ENCODE measurements at places on chromosomes 4 and X. TPM values are rescaled to one million over a fixed set of nuclear protein-coding genes. Genes with fewer than 3 reads are reported as not detected.

DNA sequence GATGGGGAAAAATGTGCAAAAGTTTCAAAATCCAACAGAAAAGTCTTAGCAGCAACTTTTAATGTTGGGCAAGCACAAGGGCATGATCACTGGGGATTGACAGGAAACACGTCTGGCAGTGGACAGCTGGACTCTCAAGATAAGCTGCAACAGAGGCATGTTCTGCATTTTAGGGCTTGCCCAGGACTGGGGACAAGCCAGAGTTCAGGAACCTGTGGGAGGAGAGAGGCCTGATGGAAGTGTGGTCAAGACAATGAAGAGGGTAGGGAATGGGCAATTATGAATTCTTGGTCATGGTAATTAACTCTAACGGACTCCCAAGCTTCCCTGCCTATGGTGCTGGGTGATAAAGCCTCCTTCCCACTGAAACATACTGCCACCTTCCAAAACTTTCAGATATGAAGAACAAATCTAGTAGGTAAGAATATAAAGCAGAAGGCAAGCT, 48.4 kb downstream of the ANXA3 start:
- DNase-seq: no peak

The ASB12 gene
- 3.7 TPM for polyA plus RNA-seq

GRCh38 chrX:68703846-68704245, 56.4 kb downstream of the STARD8 start:
- no peak for DNase-seq

The NPY5R gene
- 0.04 TPM for polyA plus RNA-seq

DNA sequence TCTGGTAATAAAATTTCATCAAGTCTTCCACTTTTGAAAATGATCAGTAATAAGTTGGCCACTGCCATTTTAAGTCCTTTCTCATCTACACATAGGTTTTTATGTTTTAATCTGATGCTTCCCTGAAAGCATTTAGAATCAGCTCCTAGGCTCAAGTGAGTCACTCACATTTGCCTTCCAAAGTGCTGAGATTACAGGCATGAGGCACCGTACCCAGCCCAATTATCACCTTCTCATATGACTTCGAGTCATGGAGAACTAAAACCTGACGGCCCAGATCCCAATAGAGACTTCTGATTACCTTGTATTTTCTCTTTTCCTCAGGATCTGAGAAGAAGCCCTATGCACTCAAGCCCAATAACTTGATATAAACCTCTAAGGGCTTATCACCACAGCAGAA, 140.8 kb downstream of the OPHN1 start:
- no peak for DNase-seq

- no peak for DNase-seq
Observed at GRCh38 chr4:26751004-26751403, 109.6 kb upstream of the STIM2 start.

DNA sequence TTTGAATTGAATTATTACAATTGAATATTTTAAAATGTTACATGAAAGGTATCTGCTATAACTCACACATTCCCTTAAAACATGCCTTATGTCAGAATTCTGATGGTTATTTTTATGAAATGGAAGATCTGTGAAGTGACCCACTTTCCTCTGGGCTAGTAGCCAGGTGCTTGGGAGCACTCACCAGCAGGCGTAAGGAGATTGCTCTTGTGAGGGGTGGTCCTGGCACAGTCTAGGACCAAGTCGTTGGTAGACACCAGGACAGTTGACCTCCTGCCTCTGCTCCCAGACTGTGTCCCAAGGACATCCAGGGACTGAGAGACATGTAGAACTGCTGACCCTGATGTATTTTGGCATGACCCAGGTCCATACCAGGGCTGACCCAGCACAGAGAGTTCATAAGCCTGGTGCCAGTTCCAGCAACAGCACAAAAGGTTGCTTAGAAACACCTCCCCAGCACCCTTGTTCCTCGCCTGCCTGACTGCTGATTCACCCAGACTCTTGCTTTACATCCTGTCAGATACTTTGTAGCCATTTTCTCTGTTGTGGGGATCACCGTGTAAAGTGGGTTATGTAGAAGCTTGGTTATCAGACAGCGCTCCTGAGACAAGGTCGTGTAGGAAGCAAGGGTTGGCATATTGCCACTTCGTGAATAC, 48.5 kb downstream of the NELFA start:
- no peak for DNase-seq

DNA sequence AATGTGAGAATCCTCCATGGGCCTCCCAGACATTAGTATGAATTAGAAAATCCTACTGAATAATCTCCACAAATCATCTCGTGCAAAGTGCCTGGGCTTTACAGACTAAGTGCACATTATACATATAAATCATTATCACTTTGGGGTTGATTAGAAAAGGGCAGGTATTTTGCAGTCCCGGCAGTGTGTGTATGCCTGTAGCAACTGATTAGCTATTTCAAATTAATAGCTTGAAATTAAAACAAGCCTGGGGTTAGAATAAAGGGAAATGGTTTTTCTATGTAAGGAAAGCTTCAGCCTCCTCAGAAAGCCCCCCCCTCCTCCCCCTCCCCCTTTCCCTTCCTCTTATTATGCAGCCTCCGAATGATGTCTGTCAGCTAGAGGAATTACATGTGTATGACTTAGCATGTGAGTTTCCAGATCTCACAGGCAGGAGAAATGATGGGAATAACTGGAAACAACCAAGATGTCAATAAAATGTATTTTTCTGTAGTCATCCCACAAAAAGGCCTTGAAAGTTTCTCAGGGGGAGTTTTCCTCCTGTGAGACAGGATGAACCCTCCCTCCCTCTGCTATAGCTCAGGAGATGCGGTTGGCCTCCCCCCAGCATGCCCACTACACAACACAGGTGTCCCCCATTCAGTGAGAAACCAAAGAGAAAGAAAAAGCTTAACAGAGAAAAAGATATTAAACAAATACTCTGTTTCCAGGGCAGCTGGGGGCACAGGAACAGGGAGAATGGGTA, 41.2 kb upstream of the RASGEF1B start:
- no peak for DNase-seq

DNA sequence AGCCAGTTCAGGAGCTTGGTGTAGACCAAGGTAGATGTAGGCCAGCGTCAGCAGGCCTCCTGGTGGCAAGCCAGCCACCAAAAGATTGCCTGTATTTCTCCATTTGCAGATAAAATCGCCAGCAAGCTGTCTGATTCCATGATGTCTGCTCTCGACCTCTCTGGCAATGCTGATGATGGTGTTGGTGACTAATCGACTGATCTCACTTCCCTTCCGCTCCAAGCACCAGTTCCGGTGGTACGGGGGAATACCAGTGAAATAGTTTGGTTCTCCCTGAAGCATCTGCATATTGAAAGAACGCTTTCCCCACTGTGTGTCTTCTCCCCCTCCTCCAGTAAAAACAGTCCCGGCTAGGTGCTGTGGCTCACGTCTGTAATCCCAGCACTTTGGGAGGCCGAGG, 30.4 kb downstream of the GNL3L start:
- no peak for DNase-seq

DNA sequence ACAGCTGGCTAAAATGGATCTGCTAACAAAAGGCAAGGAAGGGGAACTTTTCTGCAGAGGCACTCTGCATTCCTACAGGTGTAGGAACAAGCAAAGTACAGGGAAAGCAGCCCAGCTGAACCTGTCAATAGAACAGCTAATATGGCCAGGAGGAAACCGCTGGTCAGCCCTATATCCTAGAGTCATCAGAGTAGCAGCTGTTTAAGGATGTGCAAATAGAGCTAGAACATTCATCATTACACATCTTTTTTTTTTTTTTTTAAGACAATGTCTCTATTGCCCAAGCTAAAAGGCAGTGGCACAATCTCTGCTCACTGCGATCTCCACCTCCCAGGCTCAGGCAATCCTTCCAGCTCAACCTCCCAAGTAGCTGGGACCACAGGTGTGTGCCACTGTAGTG, 163.0 kb downstream of the BTC start:
- no peak for DNase-seq

- DNase-seq: no peak
Observed at GRCh38 chrX:43279341-43279808, 376.7 kb upstream of the MAOA start.

- DNase-seq: no peak
Observed at GRCh38 chr4:54505362-54505761, 152.4 kb upstream of the KIT start.

GRCh38 chrX:101677028-101677427, 17.4 kb upstream of the ARMCX2 start:
- DNase-seq: no peak

DNA sequence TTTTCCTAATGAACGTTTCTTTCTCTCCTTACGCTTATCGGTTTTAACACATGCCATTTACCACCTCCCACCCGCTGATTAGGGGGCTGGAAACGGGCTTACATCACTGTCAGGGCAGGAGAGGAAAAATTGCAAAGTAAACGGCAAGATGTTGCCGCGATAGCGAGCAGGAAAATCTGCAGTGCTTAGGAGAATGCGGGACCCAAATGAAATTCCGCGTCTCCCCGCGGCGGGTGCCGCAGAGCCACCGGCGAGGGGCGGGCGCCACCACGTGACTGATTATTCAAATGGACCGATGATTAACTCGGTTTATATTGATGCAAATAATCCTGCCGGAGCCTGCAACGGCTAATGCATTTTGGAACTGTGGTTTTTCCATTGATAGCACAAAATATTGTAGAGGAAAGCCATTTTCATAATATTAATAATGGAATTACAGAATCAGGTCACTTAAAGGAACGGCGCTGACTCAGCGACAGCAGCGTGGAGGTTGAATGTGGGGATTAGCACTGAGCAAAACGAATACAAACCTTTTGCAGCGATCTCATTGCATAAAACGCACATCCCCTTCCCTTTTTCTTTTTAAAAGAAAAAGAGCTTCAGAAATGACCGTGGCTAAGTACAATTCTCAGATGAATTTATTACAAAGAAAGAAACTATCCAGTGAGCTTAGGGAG, 224.2 kb downstream of the STIM2 start:
- DNase-seq: no peak

The MAOA gene
- 38.2 TPM for polyA plus RNA-seq

DNA sequence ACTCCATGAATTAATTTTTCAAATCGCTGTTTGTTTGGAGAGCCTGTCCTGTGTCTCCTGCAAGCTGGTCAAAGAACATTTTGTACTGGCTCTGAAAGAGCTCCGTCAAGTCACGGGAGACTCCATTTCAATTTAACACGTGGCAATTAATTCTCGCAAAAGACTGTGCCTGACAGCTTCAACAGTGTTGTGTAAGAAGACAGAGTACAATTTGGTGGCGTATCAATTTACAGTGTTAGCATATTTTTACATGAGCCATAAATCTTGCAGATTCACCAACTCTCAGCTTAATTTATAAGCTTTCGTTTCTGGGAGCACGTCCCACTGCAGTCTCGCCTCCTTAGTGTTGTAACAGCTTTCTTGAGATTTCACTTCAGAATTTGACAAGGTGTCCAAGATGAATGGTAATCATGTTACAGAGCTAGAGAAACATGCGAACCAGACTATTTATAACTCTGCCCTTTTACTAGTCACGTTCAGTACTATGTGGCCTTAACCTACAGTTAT, 70.8 kb downstream of the RWDD4 start:
- no peak for DNase-seq

DNA sequence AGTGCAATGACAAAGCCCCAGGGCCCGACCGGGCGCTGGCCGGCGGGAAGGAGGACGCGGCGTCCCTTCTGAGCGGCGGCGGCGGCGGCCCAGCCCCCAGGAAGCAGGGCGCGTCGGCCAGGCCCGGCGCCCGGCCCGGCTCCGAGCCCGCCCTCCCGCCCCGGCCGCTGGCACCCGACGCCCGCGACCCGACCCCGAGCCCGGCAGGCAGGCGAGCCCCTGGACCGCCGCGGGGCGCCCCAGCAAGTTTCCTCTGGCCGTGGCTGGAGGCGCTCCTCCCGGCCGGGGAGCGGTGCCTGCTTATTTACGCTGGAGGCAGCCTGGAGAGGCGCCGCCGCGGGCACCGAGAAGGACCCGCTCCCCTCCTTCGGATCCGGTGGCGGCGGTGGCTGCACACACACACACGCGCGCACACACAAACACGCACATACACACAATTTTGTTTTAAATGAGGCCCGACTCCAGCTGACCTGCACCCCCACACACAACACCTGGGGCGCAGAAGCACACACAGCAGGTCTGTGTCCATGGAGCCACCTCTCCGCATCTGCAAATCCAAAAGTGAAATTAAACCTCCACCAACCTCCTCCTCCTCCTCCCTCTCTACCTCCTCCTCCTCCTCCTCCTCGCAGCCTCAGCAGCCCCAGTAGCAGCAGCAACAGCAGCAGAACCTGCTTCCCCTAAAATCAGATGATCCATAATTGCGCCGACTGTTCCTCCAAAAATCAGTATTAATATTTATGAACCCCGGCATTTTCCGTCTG, 669 bp downstream of the IRF2 start:
- peak; percentile 52 for DNase-seq

DNA sequence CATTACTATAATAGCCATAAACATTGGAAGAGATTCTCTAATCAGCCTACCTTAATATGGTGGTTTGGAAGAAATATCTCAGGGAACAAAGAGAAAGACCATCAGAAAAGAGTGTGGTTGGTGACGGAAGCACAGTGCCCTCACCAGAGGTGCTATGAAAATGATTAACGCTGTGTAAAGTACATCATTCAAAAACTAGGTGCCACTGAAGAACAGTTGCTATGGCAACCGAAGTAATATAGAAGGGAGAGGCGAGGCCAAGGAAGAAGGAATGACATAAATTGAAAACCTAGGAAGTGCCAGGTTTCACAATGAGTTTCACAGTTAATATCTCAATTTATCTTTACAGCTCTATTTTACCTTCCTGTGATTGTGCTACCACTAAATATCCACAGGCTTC, 57.0 kb upstream of the ARSJ start:
- no peak for DNase-seq

DNA sequence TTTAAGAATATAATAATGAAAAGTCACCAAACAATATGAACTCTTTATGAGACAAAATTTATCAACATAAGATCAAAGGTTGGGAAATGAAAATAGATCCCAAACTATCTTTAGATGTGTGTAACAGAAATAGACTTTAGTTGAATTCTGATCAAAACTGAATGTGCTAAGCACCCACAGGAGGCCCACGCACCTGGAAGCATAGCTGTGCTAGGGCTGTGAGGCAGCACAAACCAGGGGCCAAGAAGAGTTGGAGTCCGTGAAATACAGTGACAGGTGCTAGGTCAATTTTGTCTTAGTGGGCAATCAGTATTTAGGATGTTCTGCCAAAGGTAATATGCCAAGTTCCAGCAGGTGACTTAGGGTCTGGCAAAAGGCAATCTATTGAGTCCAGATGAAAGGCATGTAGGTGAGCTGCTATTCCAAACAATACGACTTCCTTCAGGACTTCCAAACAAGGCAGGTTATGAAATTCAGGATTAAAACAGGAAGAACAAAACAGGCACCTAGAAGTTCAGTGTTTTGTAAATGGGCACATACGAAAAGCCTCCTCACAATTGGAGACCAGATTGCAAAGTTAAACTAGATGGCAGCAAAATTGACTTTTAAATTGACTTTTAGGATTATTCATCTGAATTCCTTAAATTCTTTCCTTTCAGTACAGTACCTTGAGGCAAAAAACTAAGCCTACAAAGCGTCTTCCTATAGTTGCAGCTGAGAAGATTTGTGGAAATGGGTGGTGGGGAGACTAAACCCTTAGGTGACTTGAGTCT, 4.7 kb upstream of the PCDH18 start:
- no peak for DNase-seq

- peak; percentile 36 for DNase-seq
Observed at GRCh38 chr4:78612398-78613178, 61.0 kb downstream of the ANXA3 start.

Data from heart left ventricle (tissue), 16 donors.